ENCODE measurements at places on chromosomes 6 and 20.
A peak's percentile ranks its signal among the peaks of the same experiment; 100 is the strongest.

GRCh38 chr20:31667315-31668285 lies 29.9 kb downstream of the COX4I2 start:
- DNase-seq = no peak

DNA sequence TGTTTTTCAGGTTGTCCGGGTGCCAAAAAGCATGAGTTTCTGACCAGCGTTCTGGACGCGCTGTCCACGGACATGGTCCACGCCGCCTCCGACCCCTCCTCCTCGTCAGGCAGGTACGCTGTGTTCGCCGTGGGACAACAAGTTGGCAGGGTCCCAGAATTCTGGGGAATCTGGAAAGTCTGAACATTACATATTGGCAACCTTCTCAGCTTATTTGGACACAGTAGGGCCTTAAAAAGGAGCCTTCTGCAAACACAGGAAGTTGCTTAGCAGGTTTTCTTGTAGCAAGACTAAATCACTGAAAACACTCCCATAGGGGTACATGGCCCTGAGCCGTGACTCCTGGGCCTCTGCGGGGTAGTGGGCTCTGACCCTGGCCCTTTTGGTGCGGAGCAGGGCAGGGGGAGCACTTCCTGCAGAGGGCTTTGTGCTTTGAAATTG lies 209.7 kb downstream of the SMOC2 start:
- no peak for DNase-seq

- no peak for DNase-seq
Measured at GRCh38 chr6:38068854-38069590, 249.5 kb downstream of the ZFAND3 start.

DNA sequence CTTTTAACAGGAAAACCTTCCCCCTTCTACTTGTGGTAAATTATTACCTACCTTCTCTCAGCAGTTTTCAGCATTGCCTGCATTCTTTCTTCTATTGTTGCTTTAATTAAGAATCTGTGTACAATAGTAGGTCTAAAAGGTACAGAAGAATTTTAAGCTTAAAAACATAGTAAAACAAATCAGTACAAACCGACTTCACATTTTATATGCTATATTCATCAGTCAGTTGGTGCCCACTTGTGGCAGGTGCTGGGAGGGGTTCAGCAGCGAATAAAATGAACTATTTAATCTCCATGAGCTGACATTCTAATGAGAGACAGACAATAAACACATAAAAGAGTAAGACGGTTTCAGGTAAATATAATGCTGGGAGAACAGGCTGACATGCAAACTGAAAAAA lies 73.4 kb upstream of the FBXO30 start:
- peak; percentile 19 for DNase-seq

GRCh38 chr20:19964289-19965265 lies 52.6 kb upstream of the NAA20 start:
- DNase-seq = no peak

GRCh38 chr20:45329497-45330319 lies 18.5 kb downstream of the SDC4 start:
- no peak for DNase-seq

DNA sequence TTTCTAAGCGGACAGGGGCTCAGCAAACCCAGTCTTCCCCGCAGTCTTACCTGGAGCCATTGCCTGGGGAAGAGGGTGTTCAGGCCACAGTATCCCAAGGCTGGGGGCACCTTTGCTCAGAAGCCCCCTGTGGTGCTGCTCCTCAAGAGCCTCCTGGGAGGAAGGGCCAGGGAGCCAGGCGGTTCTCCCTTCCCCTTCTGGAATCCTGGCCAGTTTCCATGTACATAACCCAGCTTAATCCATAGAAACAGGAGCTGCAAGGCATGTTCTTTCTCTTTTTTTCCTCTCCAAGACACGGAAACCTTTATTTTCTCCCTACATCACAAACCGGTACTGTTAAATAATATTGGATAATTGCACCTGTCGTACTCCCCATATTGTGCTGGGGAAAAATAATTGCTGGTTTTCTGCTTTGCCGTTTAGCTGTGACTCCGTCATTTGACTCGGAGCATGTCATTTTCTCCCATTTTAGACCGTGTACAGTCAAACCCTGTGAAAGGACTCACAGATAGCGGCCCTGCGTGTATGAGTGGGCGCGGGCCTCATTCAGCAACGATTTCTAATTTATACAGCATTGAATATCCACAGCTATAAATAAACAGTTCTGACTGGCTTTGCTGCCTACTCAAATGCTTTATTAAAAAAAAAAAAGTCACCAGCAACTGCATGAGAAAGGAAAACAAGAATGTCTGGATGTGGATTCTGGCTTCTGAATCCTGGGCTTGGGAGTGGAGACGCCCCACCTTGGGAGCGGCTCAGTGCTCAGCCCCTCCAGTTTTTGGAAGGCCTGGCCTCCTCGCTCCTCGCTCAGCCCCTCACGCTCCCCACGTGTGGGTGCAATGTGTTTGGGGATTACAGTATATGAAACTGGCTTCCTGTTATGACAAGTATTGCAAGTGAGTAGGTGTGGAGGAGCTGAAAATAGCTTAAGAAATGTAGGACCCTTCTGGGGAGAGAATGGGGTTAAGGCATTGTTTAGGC lies 67.3 kb downstream of the ADTRP start:
- DNase-seq = peak; percentile 25

DNA sequence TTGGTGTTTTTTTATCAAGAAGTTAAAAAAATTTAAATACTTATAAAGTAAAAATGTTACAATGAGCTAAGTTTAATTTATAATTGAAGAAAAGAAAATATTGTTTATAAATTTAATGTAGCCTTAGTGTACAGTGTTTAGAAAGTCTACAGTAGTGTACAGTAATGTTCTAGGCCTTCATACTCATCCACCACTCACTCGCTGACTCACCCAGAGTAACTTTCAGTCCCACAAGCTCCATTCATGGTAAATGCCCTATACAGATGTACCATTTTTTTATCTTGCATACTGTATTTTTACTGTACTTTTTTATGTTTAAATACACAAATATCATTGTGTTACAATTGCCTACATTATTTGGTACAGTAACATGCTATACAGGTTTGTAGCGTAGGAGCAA lies 26.0 kb downstream of the HTR1E start:
- DNase-seq = no peak

DNA sequence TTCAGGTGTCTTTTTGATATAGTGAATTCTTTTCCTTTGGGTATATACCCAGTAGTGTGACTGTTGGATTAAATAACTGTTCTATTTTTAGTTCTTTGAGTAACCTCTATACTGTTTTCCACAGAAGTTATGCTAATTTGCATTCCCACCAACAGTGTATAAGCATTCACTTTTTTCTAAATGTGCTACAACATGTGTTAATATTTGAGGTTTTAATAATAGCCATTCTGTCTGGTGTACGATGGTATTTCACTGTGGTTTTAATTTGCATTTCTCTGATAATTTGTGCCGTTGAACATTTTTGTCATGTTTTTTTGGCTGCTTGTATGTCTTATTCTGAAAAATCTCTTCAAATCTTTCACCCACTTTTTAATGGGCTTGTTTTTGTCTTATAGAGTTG lies 563.5 kb downstream of the GRIK2 start:
- no peak for DNase-seq

All from CD4-positive, alpha-beta T cell treated with Interleukin-15 for 1 hour (primary cell).